NCI-H82 (cell line): ENCODE measurements at places on chromosomes 5 and 9.

GRCh38 chr9:116279230-116279629, 125.6 kb downstream of the PAPPA start:
- no peak for DNase-seq

DNA sequence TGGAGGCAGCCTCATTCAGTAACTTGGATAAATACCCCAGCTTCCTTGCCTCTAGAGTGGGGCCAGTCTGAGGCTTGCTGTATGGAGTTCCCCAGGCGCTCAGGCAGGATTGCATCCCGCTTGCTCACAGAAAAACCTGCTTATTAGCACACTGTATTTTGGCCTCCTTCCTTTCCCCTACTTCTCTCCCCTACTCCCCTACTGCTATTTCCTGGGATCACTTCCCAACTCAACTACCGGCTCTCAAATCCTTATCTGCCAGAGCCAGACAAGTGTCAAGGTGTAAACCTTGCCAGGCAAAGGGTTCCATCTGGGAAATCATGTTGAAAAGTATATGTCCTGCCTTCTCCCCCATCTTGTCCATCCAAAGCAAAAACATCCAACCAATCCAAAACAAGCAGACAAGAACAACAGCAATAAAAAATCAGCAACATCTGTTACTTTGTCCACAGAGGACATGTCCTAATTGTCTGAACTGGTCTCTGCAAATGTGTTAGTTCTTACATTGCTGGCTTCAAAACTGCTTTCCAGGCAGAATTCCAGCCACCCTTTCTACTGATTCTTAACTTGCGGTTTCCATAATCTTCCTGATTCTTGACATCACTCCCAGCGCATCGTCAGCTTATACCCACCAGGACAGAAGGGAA, 164.1 kb upstream of the SEMA6A start:
- no peak for DNase-seq

DNA sequence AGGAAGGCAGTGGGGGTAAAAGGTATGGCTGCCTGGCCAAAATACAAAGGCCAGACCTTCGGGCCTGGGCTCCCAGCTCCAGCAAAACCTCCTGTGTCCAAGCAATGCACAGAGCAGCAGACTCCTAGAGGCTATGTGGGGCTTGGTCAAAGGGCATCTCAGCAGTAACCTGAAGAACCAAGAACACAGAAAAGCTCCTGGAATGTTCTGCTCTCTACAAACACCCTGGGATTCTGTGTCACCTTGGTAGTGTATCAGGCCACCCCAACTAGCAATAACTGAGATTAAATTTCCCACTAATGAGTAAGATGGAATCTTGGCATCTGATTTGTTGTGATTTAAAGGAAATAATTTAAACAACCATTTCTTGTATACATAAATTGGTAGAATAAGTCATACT, 158.6 kb downstream of the GLIS3 start:
- no peak for DNase-seq

DNA sequence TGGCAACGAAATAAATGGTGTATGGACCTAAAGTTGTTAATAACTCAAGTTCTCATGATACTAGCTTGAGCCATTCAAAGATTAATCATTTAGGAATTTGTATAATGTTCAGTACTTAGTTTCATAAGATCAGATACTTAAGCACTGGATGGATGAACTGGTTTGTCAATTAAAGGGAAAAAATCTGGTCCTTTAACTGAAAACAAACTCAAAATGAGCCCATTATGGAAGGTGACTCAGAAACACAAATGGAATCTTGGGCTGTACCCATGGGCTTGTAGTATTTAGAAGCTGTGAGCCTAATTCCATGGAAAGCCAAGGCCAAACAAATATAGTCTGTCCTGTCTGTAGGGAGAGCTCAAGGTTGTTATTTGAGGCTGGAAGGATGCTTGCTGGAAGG, 27.6 kb upstream of the ADRB2 start:
- no peak for DNase-seq

- peak; percentile 41 for DNase-seq
Measured at GRCh38 chr5:103119070-103119764, 721 bp downstream of the GIN1 start.

GRCh38 chr5:154371687-154372086, 74.1 kb upstream of the SAP30L start:
- DNase-seq, result no peak

GRCh38 chr5:157744051-157745011, 819 bp downstream of the LSM11 start:
- peak; percentile 81 for DNase-seq

GRCh38 chr5:76371960-76372322, 31.1 kb upstream of the IQGAP2 start:
- DNase-seq, result no peak

- no peak for DNase-seq
Measured at GRCh38 chr5:148949841-148950470, 112.9 kb downstream of the SH3TC2 start.

- no peak for DNase-seq
Measured at GRCh38 chr9:20561531-20561930, 60.8 kb downstream of the MLLT3 start.

DNA sequence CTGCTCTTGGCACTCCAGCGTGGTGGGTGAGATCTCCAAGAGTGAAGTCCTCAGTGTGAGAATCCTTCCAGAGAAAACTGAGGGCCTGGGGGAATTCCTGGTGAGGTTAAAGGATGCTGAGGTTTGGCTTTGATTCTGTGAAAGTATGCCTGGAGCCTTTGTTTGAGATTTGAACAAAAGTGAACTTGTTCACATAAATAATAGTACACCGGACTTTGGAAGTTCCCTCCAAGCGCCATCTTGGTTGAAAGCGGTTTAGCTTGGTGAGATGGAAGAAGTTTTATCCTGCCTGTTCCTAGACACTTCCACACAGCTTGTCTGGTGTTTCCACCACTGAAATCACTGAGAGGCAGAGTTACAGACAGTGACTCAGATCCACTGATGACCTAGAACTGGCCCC, 286.4 kb downstream of the NTRK2 start:
- DNase-seq, result no peak

- DNase-seq, result no peak
Measured at GRCh38 chr9:134434894-134435506, 108.7 kb downstream of the RXRA start.

- no peak for DNase-seq
Measured at GRCh38 chr5:168978015-168978414, 322.9 kb downstream of the SLIT3 start.

- peak; percentile 68 for DNase-seq
Measured at GRCh38 chr5:173764332-173765028, 123.7 kb upstream of the CPEB4 start.

DNA sequence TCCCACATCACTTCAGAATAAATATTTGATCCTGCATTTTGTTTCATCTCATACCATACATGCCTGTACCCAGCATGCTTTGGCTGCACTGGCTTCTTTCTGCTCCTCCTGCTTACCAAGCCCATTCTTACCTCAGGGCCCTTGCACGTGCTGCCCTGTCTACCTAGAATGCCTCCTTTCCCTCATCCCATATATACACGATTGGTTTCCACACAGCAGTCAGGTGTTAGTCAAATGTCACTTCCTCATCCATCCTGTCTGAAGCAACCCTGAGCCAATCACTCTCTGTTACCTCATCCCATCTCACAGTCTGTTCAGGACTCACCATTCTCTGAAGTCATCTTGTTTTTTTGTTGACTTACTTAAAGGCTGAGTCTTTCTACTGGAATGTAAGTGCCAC, 30.3 kb downstream of the CAST start:
- no peak for DNase-seq

- DNase-seq, result no peak
Measured at GRCh38 chr9:38643815-38644173, 23.4 kb upstream of the ANKRD18A start.

- no peak for DNase-seq
Measured at GRCh38 chr5:83726912-83727311, 6.3 kb upstream of the HAPLN1 start.

- peak; percentile 60 for DNase-seq
Measured at GRCh38 chr5:68710514-68710913, 383.3 kb upstream of the SLC30A5 start.

- no peak for DNase-seq
Measured at GRCh38 chr9:114676901-114677300, 5.1 kb downstream of the TEX48 start.

GRCh38 chr5:180785794-180786221, 16.8 kb downstream of the MGAT1 start:
- no peak for DNase-seq

- DNase-seq, result peak; percentile 95
Measured at GRCh38 chr9:121921444-121921843, 171.7 kb downstream of the TTLL11 start.

GRCh38 chr5:134917070-134917815, 12.3 kb downstream of the PCBD2 start:
- no peak for DNase-seq

- DNase-seq, result no peak
Measured at GRCh38 chr9:130345897-130346385, 80.4 kb downstream of the HMCN2 start.

- DNase-seq, result no peak
Measured at GRCh38 chr5:126527892-126528291, 67.1 kb downstream of the ALDH7A1 start.

- DNase-seq, result no peak
Measured at GRCh38 chr5:36423578-36424307, 122.0 kb upstream of the RANBP3L start.

DNA sequence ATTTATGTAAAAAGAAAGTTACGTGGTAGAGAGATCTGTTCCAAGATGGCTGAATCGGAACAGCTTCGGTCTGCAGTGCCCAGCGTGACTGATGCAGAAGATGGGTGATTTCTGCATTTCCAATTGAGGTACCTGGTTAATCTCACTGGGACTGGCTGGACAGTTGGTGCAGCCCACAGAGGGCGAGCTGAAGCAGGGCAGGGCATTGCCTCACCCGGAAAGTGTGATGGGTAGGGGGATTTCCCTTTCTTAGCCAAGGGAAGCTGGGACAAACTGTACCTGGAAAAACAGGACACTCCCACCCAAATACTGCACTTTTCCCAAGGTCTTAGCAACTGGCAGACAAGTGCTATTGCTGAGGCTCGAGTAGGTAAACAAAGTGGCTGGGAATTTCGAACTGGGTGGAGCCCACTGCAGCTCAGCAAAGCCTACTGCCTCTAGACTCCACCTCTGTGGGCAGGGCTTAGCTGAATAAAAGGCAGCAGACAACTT, 13.1 kb upstream of the HSD17B4 start:
- DNase-seq, result no peak
